ENCODE measurements at places on chromosomes 5 and 9.

DNA sequence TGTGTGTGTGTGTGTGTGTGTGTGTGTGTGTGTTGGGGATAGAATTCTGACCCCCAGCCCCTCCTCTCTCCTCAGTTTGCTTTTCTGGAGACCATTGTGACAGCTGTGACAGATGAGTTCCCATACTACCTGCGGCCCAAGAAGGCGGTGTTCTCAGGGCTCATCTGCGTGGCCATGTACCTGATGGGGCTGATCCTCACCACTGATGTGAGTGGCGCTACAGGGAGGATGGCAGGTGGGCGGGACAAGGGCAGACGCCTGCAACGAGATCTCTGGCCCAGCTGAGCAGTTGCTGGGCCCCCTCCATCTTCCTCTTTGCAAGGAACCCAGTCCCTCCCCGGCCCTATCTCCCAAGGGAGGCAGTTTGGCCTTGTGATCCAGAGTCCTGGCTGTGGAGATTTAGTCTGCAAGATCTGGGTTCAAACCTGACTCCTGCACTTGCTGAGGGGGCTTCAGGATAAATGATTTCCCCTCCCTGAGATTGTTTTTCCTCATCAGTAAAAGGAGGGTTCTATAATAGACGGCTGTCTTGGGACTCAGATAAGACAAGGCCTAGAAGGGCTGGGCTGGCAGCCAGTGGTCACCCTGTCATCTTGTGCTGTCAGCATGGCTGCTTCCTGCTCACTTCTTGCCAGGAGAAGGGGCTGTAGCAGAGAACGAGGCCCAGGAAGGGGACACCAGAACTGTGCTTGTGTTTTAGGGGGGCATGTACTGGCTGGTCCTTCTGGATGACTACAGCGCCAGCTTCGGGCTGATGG lies 14.1 kb downstream of the SLC6A7 start:
- no peak for DNase-seq

DNA sequence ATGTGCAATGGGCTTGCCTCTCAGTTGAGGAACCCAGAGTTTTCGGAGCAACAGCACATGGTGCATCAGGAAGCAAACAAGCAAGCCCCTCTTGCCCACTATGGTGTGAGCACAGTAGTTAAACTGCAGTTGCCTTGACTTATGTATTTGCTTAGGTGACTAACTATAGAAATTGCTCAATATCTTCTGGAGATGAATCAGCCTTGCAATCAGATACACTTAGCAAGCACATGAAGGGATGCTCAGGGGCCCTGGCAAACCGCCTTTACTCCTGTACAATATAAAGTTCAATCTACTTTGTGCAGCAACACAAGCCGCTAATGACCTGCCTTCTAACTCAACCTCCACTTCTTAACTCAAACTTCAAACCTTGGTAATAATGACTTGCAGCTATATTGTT lies 581.7 kb upstream of the RIOK2 start:
- peak; percentile 29 for DNase-seq

GRCh38 chr9:135219676-135220600 lies 132.5 kb downstream of the OLFM1 start:
- no peak for DNase-seq

DNA sequence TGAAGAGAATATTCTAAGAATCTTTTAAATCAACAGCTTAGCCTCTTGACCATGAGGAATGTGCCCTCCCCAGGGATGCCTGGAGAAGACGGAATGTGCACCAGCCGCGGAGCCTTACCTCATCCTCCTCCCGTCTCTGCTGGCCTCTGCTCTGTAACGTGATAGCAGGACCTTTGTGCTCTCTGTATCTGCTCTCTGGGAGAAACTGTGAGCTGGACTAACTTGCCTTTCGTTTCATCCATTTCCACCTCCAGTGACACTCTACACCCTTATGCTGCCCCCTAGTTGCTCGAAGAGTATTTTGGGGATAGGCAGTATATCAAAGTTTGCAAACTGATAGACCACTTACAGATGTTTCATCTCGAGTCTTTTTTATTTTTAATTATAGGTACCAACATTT lies 141.4 kb downstream of the NPR3 start:
- DNase-seq, result peak; percentile 90

DNA sequence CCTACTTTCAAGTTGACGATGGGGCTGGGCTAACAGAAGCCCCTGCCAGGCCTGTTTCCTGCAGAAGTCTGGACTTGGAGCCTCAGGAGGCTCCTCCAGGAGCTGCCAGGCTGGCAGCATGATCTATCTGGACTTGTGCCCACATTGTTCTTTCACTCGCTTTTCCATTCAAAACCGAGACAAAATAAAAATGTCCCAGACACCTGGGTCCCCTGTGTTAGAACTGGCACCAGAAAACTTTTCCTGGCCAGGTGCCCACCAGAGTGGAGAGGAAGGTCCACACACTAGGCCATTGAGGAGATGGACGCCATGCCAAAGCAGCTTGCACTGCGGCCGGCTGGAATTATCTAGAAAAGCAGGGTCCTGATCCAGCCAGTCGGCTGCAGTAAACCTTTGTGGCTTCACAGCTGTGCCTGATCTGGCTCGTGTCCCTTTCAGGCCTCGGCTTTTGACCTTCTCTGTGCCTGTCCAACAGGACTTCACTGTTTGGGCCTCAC lies 78.2 kb downstream of the GCNT1 start:
- DNase-seq, result peak; percentile 75

- no peak for DNase-seq
Measured at GRCh38 chr5:55483885-55484284, 50.9 kb downstream of the PLPP1 start.

- DNase-seq, result no peak
Measured at GRCh38 chr5:18732556-18733479, 1098.6 kb downstream of the TAF11L14 start.

DNA sequence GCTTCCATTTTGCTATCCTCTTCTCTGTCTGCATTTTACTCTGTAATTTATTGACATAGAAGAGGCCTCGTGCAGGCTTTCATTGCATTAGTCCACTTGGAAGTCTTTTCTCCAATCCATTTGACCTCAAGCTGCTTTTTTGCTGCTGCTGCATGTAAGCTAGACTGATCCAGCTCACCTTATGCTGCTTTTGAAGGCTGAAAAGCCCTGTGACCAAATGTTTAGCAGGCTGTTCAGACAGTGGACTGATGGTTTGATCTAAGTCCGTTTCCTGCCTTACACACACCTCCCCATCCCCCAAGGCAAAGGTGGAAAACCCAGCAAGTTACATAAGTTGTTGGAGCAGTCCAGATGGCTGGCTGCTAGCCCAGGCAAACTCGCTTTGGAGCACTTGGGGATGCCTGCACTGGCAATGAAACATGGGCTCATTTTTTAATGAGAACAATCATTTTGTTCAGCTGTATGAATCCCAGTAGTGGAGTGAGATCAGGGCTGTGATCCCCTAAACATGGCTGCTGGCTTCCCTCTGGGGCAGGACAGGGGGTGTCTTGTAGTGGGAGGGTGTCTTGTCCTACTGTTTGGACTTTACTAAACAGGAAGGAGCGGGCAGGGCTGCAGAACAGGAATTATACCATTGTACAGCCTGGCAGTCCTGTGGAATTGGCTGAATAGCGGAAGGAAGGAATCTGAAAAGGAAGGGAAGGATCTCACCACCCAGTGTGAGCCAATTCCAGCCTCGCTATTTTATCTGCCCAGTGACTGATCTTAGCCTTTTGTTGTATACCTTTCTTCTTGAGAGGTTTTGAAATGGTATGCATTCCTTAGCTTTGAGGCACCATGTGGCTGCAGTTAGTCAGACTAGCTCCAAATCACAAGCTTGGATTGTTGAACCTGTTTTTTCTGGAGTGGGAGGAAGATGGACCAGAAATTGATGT lies 212.0 kb downstream of the ARHGAP26 start:
- peak; percentile 84 for DNase-seq
